ENCODE measurements at places on chromosomes 3 and 15.

- no peak for DNase-seq
These were observed 300.1 kb upstream of the LYSMD4 start for GRCh38 chr15:100033140-100033857.

- no peak for DNase-seq
These were observed 53.5 kb downstream of the AMOTL2 start for GRCh38 chr3:134320749-134321148.

DNA sequence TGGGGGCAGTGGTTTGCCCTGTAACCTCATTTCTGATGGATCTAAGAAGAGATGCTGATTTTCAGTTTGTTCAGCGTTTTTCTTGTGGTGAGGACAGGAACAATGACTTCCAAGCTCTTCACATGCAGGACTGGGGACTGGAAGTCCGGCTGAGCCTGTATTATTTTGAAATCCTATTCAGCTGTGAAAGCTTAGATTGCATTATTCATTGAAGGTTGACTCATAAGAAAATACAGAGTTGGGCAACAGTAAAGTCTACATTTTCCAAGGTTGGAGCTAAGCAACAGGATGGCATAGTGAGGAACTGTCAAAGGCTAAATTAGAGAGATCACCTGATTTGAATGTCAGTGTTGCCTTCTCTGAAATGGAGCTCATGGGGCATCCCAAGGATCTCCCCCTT lies 230.9 kb upstream of the FEZF2 start:
- DNase-seq: no peak

DNA sequence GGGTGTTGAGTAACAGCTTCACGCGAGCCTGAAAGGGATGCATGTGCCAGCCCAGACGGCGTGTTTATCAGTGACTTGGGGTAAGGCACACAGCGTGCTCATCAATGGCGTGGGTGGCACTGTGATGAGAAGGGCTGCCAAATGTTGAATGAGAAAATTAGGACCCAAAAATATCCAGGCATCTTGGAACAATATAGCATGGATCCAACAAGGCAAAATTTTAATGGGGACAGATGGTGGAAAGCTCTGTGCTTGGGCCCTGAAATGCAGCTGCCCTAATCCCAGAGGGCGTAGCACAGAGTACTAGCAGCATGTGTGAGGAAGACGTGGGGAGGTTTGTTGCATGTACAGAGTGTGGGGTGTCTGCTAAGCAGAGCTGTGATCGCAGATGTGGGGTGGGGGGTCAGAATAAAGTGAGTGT lies 48.9 kb downstream of the SSUH2 start:
- no peak for DNase-seq

- DNase-seq: no peak
These were observed 237.0 kb downstream of the SCAPER start for GRCh38 chr15:76667943-76668715.

- DNase-seq: no peak
These were observed 473.1 kb downstream of the MCTP2 start for GRCh38 chr15:94704421-94704820.

GRCh38 chr15:40053079-40053830 lies 14.3 kb upstream of the SRP14 start:
- DNase-seq: no peak

DNA sequence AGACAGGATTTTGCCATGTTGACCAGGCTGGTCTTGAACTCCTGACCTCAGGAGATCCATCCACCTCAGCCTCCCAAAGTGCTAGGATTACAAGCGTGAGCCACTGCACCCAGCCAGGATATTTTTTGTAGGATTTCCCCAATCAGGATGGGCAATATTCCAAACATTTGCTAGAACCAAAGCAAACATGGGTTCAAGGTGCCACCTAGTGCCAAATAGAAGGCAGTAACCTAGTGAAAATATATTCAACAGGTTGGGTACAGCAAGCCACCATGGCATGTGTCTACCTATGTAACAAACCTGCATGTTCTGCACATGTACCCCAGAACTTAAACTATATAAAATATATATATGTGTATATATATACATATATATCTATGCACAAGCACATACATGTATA lies 185.9 kb upstream of the CADM2 start:
- DNase-seq: no peak

- no peak for DNase-seq
These were observed 8.8 kb upstream of the B3GNT5 start for GRCh38 chr3:183244219-183244618.

DNA sequence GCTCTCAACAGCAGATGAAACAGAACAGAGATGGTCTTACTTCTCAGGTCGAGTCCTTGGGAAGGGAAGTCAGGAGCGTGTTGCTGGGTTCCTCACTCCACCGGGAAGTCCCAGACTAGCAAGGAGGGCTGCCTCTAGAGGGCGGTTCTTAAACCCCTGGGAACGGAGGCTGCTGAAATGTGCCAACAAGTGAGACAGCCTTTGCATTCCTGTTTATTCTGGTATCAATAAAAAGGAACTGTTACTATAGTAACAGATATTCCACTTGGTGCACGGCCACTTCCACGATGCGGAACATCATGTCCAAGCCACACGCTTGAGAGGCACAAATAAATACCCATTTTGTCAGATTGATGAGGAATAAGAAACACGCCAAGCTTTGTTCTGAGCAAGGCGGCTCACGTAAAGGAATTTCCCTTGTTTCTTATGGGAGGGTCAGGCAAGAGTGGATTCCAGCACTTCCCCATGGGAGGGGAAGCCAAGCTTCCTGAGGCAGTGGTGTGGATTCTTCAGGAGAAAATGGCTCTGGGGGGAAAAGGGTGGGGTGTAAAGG lies at the start of gene FAM107A:
FAM107A (minus strand) TSS at position 123 of the 553 bp plus-strand sequence. CDS start 7,531 bp downstream, outside the sequence.
- no peak for DNase-seq

DNA sequence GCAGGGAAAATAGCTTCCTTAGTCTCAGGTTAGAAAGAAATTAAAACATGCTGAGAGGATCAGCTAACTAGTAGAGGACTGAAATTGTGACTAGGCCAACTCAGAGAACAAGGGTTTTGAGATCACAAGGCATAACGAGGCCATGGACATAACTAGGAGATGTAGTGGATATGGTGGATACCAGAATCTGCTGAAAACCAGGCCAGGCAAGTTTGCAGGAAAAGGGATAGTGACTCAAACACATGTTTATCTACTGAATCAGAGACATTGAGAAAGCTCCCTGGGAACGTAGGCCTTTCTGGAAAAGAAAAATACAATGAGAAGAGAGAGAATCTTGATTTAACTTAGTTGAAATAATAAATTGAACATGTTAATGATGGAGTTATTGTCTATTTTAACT lies 326.5 kb upstream of the GBE1 start:
- DNase-seq: no peak

DNA sequence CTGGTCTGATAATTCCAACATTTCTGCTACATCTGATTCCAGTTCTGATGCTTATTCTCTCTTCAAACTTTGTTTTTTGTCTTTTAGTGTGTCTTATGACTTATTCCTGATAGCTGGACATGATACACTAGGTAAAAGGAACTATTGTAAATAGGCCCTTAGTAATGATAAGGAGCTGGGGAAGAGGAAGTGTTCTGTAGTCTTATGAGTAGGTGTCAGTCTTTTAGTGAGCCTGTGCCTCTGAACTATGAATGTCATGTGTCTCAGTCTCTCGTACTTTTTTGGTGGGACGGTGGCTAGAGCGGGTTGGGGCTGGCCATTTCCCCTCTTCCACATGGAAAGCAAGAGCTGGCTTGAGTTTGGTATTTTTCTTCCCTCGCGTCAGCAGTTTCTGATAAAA lies 41.2 kb downstream of the PCCB start:
- no peak for DNase-seq

DNA sequence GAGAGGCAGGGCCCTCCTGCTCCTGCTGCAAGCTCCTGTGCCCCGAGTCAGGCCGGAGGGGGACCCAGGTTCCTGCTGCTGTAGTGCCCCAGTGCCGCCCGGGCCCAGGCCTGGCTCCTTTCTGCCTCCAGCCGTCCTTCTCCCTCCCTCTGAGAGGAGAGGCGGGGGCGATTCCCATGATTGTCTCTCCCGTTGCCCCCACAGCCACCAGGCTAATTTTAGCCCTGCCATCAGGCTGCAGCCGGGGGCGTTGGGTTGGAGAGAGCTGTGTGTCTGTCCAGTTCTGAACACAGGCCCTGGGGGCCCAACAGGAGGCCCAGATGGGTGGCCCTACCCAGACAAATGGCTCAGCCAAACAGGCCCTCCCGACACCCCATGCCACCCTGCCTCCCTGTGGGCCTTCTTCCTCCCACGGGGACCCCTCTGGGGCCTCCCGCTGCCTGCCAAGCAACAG lies 214.8 kb downstream of the TBC1D2B start:
- no peak for DNase-seq

DNA sequence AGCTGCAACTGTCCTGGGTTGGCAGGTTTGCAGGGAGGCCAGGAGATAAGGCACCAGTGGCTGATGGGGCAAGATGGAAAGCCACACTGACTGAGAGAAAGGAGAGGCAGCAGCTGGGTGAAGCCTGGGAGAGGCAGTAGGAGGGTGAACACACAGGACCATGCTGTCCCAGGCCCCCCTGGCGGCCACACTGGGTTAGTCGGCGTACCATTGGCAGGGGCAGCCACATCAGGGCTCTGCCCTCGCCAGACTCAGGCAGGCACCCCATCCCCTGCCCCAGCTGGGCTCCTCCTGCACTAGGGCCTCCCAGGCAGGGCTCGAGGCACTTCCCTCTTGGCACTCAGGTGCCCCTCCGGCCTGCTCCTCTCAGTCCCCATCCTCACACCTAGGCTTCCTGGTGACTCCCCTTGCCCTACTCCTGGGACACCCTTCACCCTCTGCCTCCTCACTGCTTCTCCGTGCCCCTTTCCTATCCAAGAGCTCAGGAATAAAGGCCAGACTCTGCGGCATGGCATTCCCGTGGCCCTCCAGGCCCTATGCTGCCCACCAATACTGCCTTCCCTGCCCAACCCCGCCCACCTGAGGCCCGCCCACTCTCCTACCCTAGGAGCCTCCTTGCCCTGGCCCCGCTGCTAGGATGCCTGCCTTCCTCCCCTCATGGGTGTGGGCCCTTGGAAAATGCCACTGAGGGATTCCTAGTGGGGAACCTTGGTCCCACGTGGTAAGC lies 28.7 kb upstream of the DUSP7 start:
- DNase-seq: no peak

DNA sequence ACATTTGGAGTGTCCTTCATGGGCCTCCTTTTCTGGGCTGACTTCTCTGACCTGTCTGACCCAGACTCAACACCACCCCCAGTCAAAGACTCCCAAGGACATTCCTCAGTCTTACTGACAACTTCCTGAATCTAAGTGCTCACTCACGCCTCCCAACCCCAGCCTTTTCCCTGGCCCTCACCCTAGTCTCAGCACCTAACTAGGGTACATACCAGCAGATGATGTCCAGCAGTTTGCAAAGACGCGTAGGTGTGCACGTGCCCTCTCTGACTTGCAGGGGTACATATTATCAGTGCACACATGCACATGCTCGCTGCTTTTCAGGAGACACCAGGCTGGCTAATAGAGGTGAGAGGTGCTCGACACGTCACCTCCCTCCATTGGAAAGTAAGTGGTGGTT lies 38.7 kb upstream of the SLCO2A1 start:
- no peak for DNase-seq

DNA sequence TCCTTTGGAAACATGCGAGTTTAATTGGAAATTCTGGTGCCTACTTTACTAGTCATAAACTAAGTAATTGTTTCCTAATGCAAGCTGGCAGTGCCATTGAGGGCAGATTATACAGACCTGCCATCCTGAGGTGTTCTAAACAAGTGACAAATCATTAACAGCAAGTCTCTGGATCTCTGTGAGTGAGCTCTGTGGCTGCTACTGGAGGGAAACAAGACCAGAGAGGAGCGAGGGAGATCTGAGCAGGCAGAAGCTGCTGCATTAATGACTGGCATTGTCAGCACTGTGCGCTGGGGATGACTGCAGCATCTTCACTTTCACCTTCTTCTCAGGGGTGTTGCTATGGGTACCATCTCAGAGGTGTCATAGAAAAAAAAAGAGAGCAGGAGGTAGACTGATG lies 308.4 kb upstream of the DPH6 start:
- DNase-seq: no peak

DNA sequence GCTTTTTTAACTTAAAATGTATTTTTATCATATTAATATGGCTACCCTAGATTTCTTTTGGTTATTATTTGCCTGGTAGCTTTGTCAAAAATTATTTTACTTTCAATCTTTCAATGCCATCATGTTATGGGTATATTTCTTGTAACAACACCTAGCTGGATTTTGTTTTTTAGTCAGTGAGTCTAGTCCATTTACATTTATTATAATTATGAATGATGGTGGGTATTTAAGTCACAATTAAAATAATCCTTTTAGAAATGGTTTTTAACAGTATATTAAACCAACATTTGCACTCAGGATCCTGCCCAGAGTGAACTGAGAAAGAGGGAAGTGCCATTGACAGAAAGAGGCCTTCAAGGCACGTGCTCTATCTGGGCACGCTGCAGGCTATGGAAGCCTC lies 39.8 kb upstream of the NUDT16 start:
- DNase-seq: no peak

GRCh38 chr3:150472421-150472820 lies 64.3 kb downstream of the TSC22D2 start:
- DNase-seq: no peak

DNA sequence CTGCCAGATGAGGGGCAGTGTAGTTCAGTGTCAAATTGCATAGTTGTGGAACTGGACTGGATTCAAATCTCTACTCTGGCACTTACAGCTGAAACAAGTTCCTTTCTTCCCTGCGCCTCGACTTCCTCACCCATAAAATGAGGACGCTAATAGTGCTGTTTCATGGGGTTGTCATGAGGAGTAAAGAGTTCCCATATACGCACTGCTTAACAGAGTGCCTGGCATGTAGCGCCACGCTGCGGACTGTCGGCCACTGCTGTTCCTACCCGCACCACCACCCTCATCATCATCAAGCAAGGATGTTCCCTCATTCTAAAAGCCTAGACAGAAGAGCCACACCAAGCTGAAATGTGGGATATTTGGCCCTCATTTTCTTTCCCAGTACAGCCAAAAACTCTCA lies 91.9 kb downstream of the CHDH start:
- no peak for DNase-seq

DNA sequence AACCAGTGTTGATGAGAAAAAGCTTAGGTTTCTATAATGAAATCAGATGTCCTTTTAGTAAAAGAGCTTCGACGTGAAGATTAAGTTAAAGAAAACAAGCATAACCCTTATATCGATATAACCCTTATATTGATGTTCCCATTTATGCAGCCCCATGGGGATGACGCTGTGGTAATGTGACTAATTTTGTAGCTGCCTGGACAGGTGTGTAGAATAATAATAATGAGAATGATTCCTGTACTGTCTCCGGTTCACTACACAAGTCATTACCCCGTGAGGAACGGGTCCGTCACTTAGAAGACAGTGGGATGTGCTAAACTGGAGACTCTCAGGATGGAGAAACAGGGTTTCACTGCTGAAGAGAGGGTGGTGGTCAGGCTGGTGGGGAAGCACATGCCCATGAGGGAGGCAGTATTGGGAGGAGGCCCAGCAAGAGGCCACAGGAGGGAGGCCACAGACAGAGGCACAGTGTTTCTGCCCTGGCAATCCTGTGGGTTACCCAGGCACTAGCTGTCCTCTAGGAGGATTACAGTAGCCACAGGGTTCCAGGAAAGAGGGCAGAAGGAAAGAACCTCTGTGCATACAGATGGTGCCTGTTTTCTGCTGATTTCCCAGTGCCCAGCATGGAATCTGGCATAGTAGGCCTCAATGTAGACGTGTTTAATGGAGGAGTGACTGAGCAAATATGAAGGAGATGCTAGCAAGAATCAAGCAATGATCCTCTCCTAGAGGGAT lies 191.1 kb upstream of the TSC22D2 start:
- no peak for DNase-seq
